ENCODE measurements at places on chromosomes 5 and 9.

DNA sequence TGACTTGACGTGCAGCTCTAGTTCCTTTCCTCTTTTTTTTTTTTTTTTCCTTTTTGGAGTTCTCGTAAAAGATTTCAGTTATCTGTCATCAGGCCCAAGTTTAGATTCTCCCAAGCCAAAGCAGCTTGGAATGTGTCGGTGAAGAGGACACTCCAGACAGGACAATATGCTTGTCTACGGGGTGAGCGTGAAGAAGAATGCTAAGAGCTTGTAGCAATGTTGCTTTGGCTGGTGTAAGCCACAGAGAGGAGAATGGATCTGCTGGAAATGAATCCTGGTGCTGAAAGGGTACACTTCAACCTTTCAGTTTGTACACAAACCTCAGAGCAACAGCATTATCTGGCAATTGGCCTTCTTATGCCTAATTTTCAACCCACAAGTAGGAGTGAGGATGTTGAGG is 92.4 kb downstream of the ISL1 start:
- no peaks in the 10 kb centered on the region for H3K4me1 ChIP-seq
- no peak overlapping the region for H3K27ac ChIP-seq
- H3K27me3 ChIP-seq = no peaks in the 10 kb centered on the region

GRCh38 chr9:127918183-127919107 is 1.6 kb upstream of the ST6GALNAC4 start:
- peaks cover 8% of the 10 kb centered on the region for H3K27me3 ChIP-seq
- no peak for DNase-seq
- H3K36me3 ChIP-seq = peaks cover 5% of the 10 kb centered on the region
- H3K4me1 ChIP-seq = peaks cover 43% of the 10 kb centered on the region
- peak overlapping the region; percentile 6 for H3K27ac ChIP-seq

- peaks cover 58% of the 10 kb centered on the region for H3K27me3 ChIP-seq
- peak overlapping the region; percentile 69 for H3K4me3 ChIP-seq
- DNase-seq = peak; percentile 15
- peak overlapping the region; percentile 41 for H3K27ac ChIP-seq
- peaks cover 30% of the 10 kb centered on the region for H3K4me1 ChIP-seq
Observed at GRCh38 chr5:52987711-52988331, 1.3 kb upstream of the ITGA2 start.

GRCh38 chr9:37626708-37627292 is 24.0 kb upstream of the FRMPD1 start:
- no peak overlapping the region for H3K4me3 ChIP-seq
- H3K27me3 ChIP-seq = peaks cover 14% of the 10 kb centered on the region
- no peaks in the 10 kb centered on the region for H3K36me3 ChIP-seq
- DNase-seq = no peak
- no peaks in the 10 kb centered on the region for H3K4me1 ChIP-seq

GRCh38 chr9:126853667-126854066 is 6.8 kb upstream of the ZBTB34 start:
- no peaks in the 10 kb centered on the region for H3K4me1 ChIP-seq
- no peaks in the 10 kb centered on the region for H3K36me3 ChIP-seq
- peaks cover 60% of the 10 kb centered on the region for H3K27me3 ChIP-seq
- H3K4me3 ChIP-seq = no peak overlapping the region
- no peak overlapping the region for H3K27ac ChIP-seq
- no peak for DNase-seq

DNA sequence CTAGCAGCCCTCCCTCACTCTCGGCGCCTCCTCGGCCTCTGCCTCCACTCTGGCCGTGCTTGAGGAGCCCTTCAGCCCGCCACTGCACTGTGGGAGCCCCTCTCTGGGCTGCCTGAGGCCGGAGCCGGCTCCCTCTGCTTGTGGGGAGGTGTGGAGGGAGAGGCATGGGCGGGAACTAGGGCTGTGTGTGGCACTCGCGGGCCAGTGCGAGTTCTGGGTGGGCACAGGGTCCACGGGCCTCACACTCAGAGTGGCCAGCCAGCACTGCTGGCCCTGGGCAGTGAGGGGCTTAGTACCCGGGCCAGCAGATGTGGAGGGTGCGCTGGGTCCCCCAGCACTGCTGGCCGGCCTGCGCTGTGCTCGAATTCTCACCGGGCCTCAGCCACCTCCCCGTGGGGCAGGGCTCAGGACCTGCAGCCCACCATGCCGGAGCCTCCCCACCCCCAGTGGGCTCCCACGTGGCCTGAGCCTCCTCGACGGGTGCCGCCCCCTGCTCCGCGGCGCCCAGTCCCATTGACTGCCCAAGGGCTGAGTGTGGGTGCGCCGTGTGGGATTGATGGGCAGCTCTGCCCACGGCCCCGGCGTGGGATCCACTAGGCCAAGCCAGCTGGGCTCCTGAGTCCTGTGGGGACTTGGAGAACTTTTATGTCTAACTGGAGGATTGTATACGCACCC is 30.4 kb upstream of the FCHO2 start:
- H3K27me3 ChIP-seq = peaks cover 1% of the 10 kb centered on the region
- no peak overlapping the region for H3K4me3 ChIP-seq
- H3K36me3 ChIP-seq = no peaks in the 10 kb centered on the region
- H3K4me1 ChIP-seq = no peaks in the 10 kb centered on the region

DNA sequence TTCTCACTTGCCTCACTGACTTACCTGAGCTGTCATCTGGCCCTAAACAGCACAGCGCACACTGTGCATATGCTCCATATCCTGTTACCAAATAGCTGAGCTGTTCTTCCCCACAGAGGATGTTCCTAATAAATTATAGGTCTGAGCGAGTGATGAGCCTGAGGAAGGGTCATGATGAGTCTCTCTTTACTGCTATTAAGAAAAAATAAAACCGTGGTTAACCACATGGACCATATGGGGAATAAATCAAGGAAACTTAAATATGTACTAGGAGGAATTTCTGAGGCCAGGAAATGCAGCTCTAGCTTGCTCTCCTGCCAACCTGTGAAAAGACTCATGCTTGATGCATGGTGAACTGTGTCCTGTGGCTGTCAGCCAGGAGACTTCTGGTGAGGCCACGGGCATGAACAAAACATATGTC is 424.8 kb upstream of the DMAC1 start:
- no peaks in the 10 kb centered on the region for H3K4me1 ChIP-seq
- H3K27ac ChIP-seq = no peak overlapping the region
- DNase-seq = no peak
- H3K36me3 ChIP-seq = no peaks in the 10 kb centered on the region
- H3K27me3 ChIP-seq = no peaks in the 10 kb centered on the region

DNA sequence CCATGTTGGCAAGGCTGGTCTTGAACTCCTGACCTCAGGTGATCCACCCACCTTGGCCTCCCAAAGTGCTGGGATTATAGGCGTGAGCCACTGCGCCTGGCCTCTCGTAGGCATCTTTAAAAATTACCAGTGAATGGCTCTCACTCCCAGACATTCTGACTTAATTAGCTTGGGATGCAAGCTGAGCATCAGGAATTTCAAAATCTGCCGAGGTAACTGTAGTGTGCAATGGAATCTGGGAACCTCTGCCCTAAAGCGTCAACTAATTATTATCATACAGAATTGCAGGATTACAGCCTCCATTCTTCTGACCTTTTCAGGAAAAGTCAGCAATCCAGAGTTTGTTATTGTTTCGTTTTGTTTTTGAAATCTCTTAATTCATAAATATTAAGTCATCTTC is 213.4 kb upstream of the DMAC1 start:
- H3K36me3 ChIP-seq = peaks cover 2% of the 10 kb centered on the region
- no peak overlapping the region for H3K4me3 ChIP-seq
- H3K4me1 ChIP-seq = no peaks in the 10 kb centered on the region
- DNase-seq = no peak

DNA sequence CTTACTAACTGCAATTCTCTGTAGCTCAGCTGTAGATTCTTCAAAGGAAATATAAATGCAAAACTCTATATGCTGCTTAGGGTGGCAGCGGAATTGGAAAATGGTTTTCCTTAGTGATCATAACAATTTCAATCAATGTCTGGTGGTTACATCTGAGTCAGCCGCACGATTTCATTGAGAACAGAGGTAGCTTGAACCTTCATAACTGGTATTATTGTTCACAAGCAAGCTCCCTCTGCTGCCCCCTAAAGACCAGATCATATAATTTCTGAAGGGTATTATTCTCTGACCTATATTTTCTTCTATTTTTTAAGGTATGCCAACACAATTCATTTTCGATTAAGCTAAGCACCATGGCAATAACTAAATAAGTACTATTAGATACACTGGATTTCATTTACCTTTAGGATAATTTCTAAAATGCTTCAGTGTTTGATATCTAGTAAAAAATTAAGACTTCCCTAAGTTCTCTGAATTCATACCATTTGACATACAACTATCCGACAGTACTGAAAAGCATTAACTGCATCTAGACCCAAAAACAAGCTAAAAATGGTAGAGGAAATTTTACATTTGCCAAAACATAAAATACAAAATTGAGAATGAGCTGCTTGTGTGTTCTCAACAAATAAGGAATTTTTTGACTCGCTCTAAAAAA is 181.1 kb upstream of the SPEF2 start:
- no peak overlapping the region for H3K27ac ChIP-seq
- DNase-seq = no peak
- no peaks in the 10 kb centered on the region for H3K4me1 ChIP-seq
- no peaks in the 10 kb centered on the region for H3K36me3 ChIP-seq
- no peak overlapping the region for H3K4me3 ChIP-seq

DNA sequence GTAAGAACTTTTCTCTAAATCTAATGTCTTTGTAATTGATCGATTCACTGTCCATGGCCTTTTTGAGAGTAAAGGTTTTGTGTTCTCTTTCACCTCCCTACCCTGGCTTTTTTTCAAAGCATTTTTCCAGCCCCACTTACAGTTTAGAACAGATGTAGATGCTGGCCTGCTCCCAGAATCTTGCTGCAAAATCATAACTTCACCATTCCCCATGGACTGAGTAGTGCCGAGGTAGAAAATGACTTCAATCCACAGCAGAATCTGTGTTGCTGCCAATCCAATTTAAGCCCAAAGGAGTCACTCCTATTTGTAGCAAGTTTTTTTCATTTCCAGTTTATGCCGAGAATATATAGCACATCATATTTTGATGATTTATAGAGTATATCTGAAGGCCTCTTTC is 46.5 kb upstream of the CEMIP2 start:
- H3K4me3 ChIP-seq = no peak overlapping the region
- DNase-seq = no peak
- H3K27ac ChIP-seq = no peak overlapping the region
- no peaks in the 10 kb centered on the region for H3K36me3 ChIP-seq
- H3K4me1 ChIP-seq = peaks cover 7% of the 10 kb centered on the region

DNA sequence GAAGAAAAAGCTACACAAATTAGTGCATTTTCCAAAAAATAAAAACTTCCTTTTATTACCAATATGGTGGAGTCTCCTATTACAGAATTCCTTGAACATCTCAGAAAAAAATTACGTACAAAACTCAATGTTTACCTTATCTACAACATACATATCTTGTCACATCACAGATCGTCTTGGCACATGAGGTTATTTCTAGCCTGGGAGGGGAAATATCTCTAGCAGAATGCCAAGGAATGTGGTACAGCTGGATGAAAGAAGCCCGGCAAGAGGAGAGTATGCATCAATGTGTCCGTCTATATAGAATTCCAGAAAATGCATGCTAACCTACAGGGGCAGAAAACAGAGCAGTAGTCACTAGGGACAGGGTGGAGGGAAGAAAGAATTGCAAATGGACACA is 443.8 kb downstream of the ZSWIM6 start:
- no peaks in the 10 kb centered on the region for H3K27me3 ChIP-seq
- H3K4me3 ChIP-seq = no peak overlapping the region
- no peak for DNase-seq
- H3K36me3 ChIP-seq = no peaks in the 10 kb centered on the region
- no peaks in the 10 kb centered on the region for H3K4me1 ChIP-seq

All from T-helper 2 cell treated with Interferon-gamma antibody and Interleukin-4, amounts not matched to agents 5 μg/mL and 100 μg/mL, for 36 hours (primary cell).